ENCODE measurements at places on chromosomes 2 and 18. TPM values are rescaled to one million over a fixed set of nuclear protein-coding genes. Genes with fewer than 3 reads are reported as not detected.

B3GNT7 gene
- total RNA-seq, result 71.6 TPM

PLB1 gene
- 1.0 TPM for total RNA-seq

KLHL41 gene
- 0.39 TPM for total RNA-seq

IL36B gene
- not detected for total RNA-seq

SCN9A gene
- total RNA-seq, result 2.1 TPM

TNFRSF11A gene
- 4.8 TPM for total RNA-seq

DSC2 gene
- 0.97 TPM for total RNA-seq

DLX2 gene
- total RNA-seq, result 0.49 TPM

ACADL gene
- total RNA-seq, result 0.53 TPM

DSG4 gene
- total RNA-seq, result not detected

SYT4 gene
- total RNA-seq, result 0.48 TPM

- DNase-seq, result no peak
Measured at GRCh38 chr2:235371018-235371417, 122.8 kb upstream of the AGAP1 start.

GRCh38 chr2:134460583-134460998, 206.7 kb downstream of the MGAT5 start:
- peak; percentile 72 for DNase-seq

GRCh38 chr18:79529296-79529695, 133.6 kb downstream of the NFATC1 start:
- no peak for DNase-seq

DNA sequence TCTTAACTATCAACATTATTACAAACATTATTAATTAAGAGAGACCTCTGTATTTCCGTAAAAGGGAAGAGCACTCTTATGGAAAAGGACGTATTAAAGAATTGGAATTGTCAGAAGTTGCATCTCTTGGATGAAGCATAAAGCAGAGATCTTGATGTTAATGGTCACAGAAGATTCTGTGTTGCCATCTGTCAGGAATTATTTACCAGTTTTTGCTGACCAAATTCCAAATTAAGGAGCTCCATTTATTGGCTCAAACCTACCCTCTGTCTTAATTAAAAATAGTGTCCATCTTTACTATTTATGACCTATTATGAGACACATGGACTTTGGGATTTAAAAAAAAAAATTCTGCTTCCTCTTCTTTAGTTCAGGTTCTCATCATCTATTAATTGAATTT, 232.1 kb downstream of the ARHGAP15 start:
- DNase-seq, result no peak

GRCh38 chr2:132701810-132702209, 31.8 kb upstream of the LYPD1 start:
- DNase-seq, result no peak

DNA sequence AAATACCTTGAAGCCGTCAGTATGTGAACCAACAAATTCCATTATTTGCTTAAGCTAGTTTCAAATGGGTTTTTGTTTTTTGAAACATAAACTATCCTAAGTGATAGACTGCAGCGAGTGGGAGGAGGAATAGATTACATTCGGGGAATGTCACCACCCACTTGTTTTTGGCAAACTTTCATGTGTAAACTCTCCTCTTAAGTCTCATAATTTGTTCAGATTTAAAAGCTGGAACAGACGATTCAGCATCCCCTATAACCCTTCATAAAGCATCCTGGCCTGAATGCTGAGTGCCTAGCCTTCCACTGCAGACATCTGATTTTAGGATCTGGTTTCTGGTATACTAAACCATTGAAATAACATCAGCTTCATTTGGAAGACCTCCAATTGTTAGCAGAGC, 51.0 kb downstream of the CPO start:
- no peak for DNase-seq

GRCh38 chr2:174120346-174120745, 128.0 kb downstream of the OLA1 start:
- DNase-seq, result no peak

DNA sequence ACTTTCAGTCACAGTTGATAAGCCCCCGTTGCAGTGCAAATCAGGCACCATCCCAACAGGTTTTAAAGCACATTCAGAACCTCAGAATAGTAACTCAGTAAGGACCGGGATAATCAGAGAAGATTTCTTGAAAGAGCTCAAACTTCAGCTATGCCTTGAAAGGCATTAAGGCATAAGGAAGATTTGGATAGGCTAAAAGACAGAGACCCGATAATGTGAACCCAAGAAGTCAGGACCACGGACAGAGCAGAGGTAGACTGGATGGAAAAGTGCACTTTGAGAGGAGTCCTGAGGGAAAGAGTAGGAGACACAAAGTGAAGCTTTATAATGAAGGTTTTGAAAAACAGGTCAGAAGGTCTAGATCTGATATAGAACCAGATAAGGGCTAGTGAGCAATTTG, 36.9 kb upstream of the KLF7 start:
- no peak for DNase-seq

GRCh38 chr2:23746141-23746863, 180.6 kb downstream of the ATAD2B start:
- DNase-seq, result no peak

DNA sequence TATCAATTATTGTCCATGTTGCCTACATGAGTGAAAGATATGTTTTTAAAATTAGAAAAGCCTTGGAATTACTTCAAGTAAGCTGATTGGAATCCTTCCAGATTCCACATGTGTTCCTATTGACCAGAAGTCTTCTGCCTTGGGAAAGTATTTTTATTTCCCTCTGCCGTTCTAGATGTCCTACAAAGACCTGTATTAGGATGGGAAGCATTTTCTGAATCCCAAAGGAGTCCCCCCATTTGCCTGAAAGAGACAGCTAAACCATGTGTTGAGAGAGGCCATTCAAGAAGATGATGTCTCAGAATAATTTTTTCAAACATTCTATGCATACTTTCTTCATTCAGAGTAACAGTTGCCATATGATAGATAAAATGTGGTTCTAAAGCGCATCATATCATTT, 19.0 kb upstream of the MYO1B start:
- no peak for DNase-seq

GRCh38 chr2:17149945-17150344, 368.3 kb downstream of the RAD51AP2 start:
- DNase-seq, result no peak

DNA sequence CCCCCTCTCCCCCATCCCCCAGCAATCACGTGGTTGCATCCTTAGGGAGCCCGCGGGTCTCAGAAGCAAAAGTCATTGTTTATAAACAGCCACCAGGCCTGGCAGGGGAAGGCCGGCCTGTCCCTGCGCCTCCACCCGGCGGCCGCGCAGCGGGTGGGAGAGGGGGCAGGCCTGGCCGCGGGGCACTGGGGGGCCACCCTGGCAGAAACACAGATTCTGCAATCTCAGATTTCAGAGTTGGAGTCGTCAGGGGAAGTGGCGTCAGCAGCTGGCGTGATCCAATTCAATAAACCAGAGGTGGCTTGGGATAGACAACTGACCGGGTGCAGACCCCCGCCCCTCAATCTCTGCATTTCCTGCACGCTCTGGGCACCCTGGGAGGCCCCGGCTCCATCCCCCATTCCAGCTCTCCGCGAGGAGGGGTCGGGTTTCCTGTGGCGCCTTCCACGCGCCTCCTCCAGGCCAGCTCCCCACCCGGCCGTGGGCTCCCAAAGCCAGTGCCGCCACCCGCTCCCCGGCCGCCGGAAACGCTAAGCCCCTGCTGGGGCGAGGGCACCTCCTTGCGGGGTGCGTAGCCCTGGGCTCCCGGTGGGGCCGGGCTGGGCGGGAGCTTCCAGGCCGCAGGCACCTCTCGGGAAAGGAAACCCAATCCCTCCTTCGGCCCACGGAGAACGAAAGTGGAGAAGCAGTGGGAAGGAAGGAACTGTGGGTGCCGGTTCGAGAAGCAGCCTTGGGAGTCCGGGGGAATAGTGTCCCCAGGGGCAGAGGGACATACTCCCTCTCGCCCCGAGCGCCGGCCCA, 1.1 kb downstream of the BIN1 start:
- peak; percentile 53 for DNase-seq

DNA sequence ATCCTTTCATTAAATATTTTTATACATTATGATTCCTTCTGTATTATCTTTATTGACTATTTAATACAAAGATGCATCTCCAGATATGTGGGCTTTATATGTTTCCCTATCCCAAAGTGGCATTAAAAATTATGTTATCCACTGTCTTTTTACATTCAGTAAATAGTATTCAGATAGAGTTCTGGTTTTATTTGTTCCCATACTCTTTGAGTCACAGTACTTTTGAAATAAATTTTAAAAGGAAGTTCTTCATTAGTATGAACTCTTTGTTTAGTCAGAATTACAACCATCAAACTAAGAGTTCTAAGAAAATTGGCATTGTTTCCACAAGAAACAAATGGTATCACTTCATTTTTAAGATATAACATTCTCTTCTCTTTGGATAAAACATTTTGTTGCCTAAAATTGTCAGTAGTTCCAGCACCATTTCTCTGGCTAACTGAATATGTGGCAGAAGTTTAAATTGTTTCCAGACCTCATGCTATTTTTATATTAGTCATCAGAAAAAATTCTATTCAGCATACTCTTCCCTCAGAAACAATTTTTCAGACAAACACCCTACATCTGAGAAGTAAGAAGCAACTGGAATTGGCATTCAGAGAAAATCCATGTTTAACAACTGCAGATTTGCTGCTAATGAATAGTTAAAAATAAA, 88.5 kb upstream of the COL5A2 start:
- DNase-seq, result no peak

GRCh38 chr18:72232644-72233043, 311.5 kb downstream of the CBLN2 start:
- no peak for DNase-seq

GRCh38 chr2:215548714-215549113, 112.8 kb upstream of the FN1 start:
- DNase-seq, result no peak

GRCh38 chr18:3649135-3649632, 199.2 kb downstream of the TGIF1 start:
- DNase-seq, result peak; percentile 59

DNA sequence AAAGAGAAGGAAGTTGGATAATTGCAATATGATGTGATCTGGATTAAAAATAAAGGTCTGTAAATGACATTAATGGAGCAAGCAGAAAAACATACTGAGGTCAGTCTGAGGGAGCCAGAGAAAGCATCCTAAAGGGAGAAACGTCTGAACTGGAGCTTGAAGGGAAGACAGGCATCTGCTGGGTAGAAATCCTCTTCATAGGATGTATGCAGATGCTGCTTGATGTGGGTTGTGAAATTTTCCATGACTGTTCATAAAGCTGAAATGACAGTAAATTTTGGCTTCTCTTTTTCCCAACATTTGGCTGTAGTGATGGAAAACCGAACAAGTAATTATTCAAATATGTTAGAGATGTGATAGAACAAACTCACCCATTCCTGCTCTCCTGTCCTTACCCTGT, 287.6 kb downstream of the CAMKMT start:
- DNase-seq, result no peak

- no peak for DNase-seq
Measured at GRCh38 chr2:152347076-152347475, 12.1 kb downstream of the FMNL2 start.

GRCh38 chr2:27308359-27308881, at the start of gene UCN:
Gene UCN, minus strand, starts transcription at chr2:27308445. Its CDS starts 550 bp downstream, at chr2:27307895.
- peak; percentile 70 for DNase-seq

- no peak for DNase-seq
Measured at GRCh38 chr2:218125626-218126080, at the start of gene CXCR2. Gene CXCR2, plus strand, starts transcription at chr2:218126028. Its CDS starts 8,774 bp downstream, at chr2:218134802.

- DNase-seq, result no peak
Measured at GRCh38 chr18:8794156-8794933, 89.0 kb downstream of the MTCL1 start.

- no peak for DNase-seq
Measured at GRCh38 chr2:40230707-40231432, 221.0 kb downstream of the SLC8A1 start.

- peak; percentile 12 for DNase-seq
Measured at GRCh38 chr18:31102025-31102684, at the start of gene DSC2. Gene DSC2, minus strand, starts transcription at chr18:31102421. Its CDS starts 450 bp downstream, at chr18:31101971.

- DNase-seq, result no peak
Measured at GRCh38 chr2:44801841-44802776, 139.4 kb upstream of the SIX3 start.

DNA sequence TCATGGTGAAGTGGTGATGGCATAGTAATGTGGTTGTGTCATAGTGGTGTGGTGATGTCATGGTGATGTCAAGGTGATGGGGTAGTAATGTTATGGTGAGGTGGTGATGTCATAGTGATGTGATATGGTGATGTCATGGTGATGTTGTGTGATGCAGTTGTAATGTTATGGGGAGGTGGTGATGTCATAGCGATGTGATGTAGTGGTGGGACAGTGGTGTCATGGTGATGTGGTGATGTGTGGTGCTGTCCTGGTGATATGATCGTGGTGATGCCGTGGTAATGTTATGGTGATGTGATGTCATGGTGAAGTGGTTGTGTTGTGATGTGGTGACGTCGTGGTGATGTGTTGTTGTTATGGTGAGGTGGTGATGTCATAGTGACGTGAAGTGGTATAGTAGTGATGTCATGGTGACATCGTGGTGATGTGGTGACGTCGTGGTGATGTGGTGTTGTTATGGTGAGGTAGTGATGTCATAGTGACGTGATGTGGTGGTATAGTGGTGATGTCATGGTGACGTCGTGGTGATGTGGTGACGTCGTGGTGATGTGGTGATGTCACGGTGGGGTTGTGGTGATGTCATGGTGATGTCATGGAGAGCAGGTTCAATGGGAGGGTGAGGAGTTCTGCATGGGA, 242.7 kb upstream of the MYT1L start:
- no peak for DNase-seq

- DNase-seq, result no peak
Measured at GRCh38 chr2:10467401-10467800, 19.3 kb upstream of the ODC1 start.

DNA sequence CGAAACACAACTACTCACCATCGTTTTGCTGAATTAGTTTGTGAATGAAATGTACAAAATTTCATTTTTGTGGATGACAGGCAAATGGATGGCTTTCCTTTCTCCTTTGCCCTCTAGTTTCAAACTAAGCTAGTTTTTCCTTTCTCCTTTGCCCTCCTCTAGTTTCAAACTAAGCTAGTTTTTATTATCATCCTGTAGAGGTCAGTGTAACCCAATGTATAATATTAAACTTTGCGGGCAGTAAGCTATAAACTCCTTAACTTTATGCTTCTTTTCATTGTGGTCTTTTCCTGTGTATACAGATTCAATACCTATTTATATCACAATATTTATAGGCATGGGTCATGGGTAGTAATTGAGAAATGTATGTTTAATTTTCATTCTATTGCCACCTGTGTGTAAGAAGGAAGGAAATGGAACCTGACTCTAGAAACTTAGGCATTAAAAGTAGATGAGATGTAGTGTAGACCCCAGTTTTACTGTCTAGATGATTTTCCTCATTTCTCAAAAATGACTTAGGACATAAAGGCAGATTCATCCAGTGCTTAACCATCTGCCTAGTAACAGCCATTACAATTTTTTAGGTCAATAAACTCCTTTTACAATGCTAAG, 58.1 kb downstream of the MAP3K19 start:
- no peak for DNase-seq

DNA sequence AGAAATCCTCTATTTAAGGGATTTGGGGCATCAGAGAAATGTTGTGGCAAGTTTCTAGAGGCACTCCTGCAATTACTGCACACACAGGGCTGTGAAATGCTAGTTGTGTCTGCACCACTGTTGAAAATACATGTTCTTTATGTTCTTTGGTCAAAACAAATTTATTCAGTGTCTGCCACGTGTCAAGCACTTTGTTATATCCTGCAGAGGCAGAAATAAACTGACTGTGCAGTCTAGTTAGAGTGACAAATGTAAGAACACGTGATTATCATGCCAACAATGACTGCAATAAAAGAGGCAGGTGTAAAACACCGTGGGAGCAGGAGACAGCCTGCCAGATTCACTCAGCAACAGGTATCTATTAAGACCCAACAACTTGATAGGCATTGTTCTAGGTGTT, 423.3 kb downstream of the LRP1B start:
- no peak for DNase-seq

GRCh38 chr2:24918326-24919036, 1.6 kb downstream of the ADCY3 start:
- DNase-seq, result no peak

Measured in adrenal gland (tissue), 19 donors.